ENCODE measurements at places on chromosomes 3 and 15.

GRCh38 chr3:170621256-170621655 lies 35.4 kb upstream of the SLC7A14 start:
- no peak for DNase-seq

GRCh38 chr3:184373422-184373821 lies 4.6 kb downstream of the THPO start:
- DNase-seq: peak; percentile 12

DNA sequence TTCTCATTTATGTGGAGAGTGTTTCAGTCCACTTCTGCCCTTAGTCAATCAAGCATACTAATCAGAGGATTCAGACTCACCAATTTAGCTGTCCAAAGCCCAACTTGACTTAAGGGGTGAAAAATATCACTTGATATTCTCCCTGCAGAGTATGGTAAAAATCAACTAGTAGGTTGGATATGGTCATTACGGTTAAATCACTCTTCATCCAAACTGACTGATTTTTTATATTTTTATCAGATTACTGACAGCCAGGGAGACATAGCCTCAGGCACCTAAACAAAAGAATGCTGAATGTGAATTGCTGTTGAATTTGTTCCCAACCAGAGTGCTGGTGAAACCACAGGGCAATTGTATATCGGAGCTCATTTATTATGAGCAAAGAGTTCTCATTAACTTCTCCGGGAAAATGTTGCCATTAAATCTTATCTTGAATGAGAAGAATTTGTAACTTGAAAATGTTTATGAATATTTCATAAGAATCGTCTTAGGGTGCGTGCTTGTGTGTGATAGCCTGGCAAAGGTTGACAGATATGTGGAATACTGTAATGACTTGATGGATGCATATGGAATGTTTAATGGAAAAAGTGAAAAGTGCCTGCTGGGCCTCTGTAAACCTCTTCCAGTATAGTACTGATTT lies 411.2 kb downstream of the NAALADL2 start:
- DNase-seq: peak; percentile 84

GRCh38 chr3:167437428-167438139 lies 36.3 kb downstream of the SERPINI2 start:
- DNase-seq: no peak

DNA sequence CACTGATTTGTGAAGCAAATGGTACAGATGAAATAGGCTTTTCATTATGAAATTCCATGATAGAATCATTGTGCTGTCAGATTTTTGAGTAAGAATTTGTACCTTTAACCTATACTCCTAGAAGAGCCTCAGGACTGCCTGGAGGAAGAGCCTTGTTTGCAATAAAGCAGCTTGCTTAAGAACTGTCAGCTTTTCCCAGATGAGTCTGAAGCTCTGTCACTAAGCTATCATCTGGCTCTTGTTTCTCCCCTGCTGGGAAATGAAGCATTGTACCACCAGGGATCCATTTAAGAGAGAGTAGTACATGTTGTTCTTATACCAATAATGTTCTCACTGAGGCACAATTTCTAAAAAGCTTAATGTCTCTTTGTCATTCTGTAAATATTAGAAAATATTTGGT lies 85.1 kb upstream of the FLNB start:
- no peak for DNase-seq

- DNase-seq: no peak
Measured at GRCh38 chr3:141788149-141788548, 24.9 kb downstream of the GRK7 start.

DNA sequence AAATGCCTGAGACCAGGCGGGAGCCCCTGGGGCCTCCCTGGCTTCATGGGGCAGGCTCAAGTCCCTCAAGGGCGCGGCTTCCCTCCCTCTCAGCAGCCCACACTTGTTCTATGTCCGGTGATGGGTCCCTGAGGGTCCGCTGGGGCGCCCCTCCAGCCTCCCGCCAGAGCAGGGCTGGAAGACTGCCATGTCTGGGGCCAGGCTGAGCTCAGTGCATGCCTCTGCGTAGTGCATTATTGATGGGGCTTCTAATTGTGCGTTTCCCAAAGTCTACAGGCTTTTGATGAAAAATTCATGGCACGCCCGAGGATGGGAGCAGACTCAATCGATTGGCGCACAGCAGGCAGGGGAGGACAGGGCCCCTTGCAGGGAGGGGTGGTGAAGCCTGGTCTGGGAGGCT lies 51.3 kb downstream of the CYP11A1 start:
- DNase-seq: peak; percentile 31

DNA sequence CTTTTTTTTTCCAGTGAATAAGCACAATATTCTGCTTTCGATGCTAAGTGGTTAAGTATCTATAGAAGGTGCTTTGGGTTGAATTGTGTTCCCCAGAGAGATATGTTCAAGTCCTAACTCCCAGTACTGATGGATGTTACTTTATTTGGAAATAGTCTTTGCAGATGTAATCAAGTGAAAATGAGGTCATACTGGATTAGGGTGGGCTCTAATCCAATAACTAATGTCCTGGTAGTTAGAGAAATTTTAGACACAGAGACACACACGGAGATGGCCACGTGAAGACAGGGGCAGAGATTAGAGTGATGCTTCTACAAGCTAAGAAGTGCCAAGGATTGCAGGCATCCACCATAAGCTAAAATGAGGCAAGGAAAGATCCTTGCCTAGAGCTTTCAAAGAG lies 662.3 kb downstream of the NAALADL2 start:
- no peak for DNase-seq

- no peak for DNase-seq
Measured at GRCh38 chr3:56796202-56796601, 5.5 kb downstream of the ARHGEF3 start.

DNA sequence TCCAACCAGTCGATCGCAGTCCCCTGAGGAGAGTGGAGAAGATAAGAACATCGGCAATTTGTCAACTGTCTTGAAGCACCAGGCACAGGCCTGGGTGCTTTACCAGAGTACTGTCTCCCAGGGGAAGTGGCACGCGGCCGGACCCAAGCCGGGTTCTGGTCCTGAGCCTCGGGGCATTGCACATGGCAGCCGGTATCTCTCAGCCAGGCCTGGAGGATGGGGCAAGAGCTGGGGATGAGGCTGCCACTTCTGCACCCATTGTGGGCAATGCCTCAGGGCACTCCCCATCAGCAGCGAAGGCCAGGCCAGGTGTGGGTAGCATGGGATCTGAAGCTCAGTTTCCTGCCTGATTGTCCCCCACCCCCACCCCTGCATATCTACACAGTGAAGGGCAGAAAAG lies 77.5 kb downstream of the ADCY5 start:
- no peak for DNase-seq

DNA sequence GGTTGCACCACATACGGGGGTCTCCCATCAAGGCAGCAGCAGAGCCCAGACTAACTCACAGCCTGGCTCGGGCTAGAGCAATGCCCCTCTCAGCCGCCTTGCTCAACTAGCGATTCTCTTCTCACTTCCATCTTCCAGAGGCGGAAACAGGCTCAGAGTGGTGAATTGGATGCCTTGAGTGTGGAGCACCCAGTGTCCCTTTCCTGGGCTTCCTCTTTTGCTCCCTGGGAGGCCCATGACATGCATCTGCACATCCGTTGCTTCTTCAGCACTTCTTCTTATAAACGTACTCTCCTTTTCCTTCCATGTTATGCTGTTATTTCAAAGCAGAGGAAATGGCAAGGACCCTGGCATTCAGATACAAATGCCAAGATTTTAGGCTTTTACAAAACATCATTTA lies 2.1 kb upstream of the IQSEC1 start:
- DNase-seq: no peak

DNA sequence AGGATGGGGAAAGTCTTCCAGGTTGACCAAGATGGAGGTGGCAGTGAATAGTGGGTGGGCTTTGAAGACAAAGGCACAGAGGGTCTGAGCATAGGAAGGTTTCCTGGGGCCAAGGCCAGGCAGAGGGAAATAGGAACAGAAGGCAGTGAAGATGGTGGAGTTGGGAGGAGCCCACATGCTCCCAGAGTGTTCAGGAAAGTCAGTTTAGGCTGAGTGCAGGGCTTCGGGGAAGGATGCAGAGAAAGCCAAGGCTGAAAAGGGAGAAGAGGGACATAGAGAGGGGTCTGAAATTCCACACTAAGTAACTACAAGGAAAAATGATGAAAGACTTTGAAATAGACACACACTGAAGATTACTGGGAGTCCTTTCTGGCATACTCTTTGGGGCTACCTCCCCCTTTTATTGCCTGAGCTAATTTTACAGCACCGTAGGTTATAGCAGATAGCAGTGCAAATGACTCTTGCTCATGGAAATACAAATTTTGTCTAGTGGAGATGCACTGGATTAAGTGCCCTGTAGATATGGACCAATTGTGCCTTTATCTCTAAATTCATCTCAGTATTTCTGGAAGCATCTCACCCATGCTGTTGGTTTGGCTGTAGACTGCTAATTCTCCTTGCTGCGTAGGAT lies 3.8 kb downstream of the CX3CR1 start:
- no peak for DNase-seq

GRCh38 chr3:46970391-46971091 lies 6.0 kb downstream of the CCDC12 start:
- no peak for DNase-seq

DNA sequence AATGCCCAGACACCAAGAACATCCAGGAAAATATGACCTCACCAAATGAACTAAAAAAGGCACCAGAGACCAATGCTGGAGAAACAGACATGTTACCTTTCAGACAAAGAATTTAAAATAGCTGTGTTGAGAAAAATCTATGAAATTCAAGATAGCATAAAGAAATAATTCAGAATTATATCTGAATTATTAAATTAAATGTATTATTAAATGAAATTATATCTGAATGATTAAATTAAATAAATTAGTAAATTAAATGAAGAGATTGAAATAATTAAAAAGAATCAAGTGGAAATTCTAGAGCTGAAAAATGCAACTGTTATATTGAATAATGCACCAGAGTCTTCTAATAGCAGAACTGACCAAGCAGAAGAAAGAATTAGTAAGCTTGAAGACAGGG lies 279.2 kb upstream of the SATB1 start:
- DNase-seq: no peak

DNA sequence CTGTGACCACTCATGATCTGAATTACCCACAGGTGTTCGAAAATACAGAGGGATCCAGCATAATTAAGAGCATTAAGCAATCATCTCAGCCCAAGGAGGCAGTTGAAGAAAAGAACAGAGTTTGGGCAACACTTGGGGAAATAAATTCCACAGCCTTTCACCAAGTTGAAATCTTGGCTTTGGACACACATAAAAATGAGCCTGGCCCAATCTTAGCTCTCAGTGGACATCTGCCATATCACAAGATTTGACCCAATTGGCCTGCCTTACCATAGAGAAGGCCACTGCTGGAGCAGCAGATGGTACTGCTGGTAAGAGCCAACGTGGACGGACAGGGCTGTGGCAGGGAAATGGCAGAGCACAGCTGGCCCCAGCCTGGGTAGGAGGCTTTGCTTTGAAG lies 13.0 kb downstream of the FOXP1 start:
- no peak for DNase-seq

- DNase-seq: no peak
Measured at GRCh38 chr3:154247806-154248415, 76.4 kb downstream of the DHX36 start.

- peak; percentile 72 for DNase-seq
Measured at GRCh38 chr3:126621171-126621570, 33.8 kb downstream of the TXNRD3 start.

DNA sequence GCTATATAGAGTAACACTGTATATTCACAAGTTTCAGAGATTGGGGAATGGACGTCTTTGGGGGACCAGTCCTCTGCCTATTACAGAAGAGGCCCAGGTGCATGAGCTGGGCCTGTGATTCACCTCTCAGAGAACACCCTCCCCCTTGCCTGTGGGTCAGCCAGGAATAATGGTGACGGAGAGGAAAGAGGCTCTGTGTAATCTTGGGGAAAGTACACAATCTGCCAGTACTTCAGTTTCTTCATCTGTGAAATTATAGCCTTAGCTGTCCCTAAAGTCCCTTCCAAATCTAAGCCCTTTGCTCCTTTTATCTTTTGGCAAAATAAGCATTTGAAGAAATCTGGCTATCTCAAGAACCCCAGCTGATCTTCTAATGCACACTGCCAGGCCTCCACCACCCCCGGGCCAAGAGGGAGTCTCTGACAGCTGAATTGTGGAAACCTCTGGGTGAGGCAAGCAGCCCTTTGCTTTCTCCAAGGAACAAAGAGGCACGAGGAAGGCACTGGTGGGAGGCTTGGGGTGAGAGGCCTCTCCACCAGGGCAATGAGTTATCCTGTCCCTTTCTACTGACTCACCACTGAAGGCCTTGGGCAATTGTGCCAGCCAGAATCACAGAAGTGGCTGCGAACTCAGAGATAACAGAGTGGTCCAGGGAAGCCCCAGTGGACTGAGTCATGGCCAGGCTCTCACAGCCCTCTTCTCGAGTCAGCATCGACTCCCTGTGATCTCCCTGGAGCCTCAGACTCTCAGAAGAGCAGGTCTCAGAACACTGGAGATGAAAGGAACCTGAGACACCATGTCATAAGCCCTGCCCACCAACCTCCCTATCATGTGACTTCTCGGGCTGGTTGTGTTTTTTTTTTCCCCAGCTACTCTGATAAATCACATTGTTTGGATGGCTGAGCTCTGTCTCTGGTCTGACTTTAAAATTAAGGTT lies 31.8 kb downstream of the CCNL1 start:
- peak; percentile 61 for DNase-seq

- DNase-seq: no peak
Measured at GRCh38 chr3:80734920-80735319, 967.1 kb upstream of the ROBO1 start.
